ENCODE measurements at places on chromosomes 12 and 14. TPM values are rescaled to one million over a fixed set of nuclear protein-coding genes. Genes with fewer than 3 reads are reported as not detected.

The ADAMTS20 gene
- total RNA-seq, result not detected

The IKZF4 gene
- total RNA-seq, result 2.9 TPM

The TAS2R7 gene
- not detected for total RNA-seq

The KCNC2 gene
- 1.3 TPM for total RNA-seq

The ZDHHC17 gene
- total RNA-seq, result 67.2 TPM

The IGF1 gene
- 101 TPM for total RNA-seq

The TXNDC16 gene
- total RNA-seq, result 11.5 TPM

The ACOT6 gene
- total RNA-seq, result 0.16 TPM

The ST8SIA1 gene
- 2.6 TPM for total RNA-seq

The OLR1 gene
- total RNA-seq, result not detected

DNA sequence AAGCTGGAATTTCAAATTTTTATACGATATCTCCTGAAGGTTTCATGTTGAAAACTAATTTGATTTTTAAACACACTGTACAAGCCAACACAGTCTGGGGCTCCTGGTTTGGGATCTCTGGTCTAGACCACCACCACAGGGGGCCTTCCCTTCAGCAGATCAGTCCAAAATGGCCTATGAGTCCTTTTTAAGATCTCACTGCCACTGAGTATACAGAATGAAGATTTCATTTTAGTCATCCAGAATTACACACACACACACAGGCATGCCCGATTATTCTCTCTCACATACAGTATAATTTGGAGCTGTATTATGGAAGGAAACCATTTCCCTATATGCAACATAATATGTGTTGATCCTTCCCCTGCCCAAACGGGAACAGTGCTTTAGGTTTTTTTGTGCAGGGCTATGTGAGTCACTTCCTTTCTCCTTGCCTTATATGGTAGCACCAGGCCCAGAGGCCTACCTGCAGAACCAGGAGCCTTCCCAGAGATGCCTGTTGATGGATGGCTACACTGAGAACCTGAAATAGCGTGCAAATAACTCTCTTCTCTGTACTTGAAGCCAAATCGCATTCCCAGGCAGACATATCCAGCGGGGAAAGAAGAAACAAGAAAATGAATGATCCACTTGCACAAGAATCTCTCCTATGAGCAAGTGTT is 28.1 kb upstream of the WNK1 start:
- DNase-seq, result no peak

DNA sequence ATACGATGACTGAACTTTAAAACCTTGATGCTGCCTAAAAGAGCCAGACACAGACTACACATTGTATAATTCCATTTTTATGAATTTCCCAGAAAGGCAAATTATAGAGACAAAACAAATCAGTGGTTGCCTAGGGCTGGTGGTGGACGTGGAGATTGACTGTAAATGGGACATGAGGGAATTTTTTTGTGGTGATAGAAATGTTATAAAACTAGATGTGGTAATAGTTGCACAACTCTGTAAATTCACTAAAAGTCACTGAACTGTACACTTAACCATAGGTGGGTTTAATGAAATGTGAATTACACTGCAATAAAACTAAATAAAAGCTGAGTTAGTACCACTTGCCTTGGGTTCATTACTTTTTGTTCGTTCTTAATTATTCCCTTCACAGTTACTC is 72.1 kb downstream of the PLEKHA5 start:
- no peak for DNase-seq

DNA sequence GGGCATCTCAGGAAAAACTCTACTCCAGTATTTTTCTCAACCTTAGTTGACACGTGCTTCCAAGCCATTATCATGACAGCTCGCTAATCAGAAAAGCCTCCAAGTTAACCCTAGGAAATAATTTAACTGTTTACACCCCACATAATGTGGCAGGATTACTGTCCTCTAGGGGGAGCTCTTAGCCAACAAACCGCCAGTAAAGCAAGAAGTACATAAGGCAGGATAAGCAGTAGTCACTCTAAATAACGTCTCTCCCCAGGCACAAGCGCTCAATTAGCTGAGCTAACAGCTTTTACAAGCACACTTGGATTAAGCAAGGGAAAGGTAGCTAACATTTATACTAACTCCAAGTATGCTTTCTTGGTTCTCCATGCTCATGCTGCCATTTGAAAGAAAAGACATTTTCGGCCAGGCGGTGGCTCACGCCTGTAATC is 22.8 kb downstream of the APOBEC1 start:
- DNase-seq, result no peak

- DNase-seq, result no peak
These were observed 237.2 kb downstream of the TTC8 start for GRCh38 chr14:89061696-89062095.

- DNase-seq, result no peak
These were observed 220.5 kb upstream of the ATXN7L3B start for GRCh38 chr12:74317078-74317601.

DNA sequence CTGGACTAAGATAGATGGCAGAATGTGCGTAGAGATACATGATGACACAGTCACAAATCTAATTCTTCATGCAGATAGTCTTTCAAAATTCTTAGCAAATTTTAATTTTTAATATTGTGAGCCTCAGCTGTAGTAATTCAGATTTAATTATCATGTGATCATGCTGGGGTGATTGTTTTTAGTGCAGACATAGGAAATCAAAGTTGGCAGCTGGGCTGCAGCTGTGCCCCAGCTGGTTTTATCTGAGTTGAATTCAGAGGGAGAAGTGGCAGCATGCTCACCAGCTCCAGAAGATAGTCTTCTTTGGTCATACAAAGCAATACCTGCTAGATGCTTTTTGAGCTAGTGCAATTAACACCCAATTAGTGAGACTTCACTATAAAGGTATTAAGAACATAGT is 292.9 kb downstream of the RAD51B start:
- DNase-seq, result no peak

DNA sequence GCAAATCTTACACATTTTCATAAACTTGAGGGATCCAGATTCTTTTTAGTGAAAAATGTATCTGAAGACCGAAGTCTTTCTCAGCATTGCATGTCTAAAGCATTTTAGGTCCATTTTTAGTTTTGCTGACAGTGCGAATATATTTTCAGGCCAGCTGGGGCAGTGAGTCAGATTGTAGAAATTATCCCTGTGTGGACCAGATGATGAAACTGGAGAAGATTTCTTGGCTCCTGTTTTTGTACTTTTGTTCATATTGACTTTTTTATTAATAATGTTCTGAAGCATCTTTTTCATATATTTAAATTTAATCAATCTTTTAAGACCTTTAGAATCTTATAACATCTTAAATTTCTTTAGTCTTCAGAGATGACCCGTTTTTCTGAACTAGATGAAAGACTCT is 173.1 kb downstream of the FLRT2 start:
- DNase-seq, result no peak

DNA sequence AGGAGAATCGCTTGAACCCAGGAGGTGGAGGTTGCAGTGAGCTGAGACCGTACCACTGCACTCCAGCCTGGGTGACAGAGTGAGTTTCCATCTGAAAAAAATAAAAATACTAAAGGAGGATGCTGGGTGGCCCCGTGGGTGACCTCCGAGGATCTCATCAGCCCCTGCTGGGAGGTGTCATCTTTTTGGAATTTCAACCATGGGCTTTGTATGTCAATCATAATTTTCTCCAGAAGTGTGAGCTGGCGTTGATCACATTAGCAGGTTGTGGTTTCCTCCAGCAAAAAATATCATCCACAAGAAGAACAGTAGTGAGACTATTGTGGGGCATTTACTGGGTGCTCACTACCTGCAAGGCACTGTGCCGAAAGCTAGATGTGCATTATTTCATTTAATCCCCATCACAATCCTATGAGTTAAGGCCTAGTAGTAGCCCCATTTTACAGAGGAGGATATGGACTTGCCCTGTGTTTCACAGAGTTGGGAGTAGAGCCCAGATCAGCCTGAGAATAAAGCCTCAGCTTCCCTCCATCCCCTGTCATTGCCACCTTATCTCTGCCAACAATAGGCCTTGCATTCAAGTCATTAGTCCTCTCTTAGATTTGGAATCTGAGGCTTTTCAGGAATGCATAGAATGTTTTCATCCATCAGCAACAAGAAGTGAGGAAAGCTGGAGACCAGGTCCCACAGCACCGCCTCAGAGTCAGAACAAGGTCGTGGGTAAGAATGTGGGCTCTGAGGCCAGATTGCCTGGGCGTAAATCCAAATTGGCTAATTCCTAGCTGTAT is 39.8 kb downstream of the SVOP start:
- no peak for DNase-seq

DNA sequence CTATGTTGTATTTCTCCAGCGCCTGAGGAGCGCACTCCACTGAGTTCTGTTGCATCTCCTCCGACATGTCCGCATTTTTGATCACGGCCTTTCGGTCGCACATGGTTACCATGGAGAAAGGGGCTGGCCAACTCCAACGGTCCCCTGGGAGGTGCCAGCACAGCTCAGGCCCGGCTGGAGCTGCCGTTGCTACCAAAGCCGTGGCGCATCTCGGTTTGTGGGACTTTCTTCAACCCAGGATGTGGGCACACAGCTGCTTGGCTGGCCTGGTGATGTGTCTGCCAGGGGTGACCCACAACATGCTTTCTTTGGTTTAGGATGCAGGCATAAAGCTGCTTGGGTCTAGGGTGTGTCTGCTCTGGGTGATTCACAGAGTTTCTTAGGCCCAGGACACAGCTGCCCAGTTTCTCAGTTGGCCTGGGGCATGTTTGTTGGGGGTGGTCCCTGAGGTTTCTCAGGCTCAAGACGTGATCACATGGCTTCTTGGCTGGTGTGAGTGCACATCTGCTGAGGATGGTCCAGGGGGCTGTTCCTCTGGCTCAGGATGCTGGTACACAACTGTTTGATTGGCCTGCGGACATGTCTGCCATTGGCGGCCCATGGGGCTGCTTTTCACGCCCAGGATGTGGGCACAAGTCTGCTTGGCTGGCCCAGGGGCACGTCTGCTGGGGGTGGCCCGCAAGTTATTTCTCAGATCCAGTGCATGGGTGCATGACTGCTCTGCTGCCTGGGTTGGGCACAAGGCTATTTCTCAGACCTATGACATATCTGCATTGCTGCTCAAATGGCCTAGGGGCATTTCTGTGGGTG is 25.9 kb upstream of the GTF2A1 start:
- no peak for DNase-seq

GRCh38 chr12:124967016-124967739 is 21.8 kb downstream of the DHX37 start:
- no peak for DNase-seq

DNA sequence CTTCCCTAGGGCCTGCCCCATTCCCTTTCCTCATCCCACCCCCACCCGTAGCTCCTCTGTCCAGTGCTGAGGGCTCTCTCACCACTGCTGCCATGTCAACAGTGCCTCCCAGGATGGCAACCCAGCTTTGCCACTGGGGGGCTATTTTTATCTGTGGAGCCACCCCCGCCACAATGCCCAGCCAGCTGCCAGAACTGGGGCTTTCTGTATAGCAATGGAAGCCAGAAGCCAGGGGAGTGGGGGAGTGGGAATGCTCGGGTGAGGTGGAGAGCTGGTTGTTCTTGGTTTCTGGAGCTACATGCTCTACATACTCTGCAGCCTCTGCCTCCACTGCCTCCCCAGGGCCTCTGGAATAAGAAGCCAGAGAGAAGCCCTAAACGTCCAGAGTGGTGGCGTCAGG is 8.9 kb downstream of the PDE1B start:
- no peak for DNase-seq

- no peak for DNase-seq
These were observed 89.1 kb downstream of the LRRK2 start for GRCh38 chr12:40313928-40314327.
